GM23338 (cell line): ENCODE measurements at places on chromosomes 3 and 15. TPM values are rescaled to one million over a fixed set of nuclear protein-coding genes. Genes with fewer than 3 reads are reported as not detected.

DNA sequence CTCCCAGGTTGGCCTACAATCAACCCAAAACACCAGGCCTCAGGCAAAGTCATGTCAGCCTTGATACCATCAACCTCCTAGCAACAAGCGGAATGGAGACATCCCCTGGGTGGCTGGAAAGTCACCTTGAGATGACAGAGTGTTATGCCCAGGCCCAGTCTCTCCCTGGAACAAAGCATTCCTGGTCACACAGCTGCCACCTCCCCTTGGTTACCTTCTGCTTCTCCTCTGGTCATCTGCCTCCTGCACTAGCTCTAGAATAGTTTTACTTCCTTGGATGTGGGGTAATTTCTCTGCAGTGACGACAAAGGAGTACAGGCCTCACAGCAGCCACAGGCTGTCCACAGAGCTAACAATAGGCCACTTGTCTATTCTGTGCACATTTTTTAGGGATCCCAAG is 114.9 kb downstream of the RFTN1 start:
- DNase-seq: no peak

DNA sequence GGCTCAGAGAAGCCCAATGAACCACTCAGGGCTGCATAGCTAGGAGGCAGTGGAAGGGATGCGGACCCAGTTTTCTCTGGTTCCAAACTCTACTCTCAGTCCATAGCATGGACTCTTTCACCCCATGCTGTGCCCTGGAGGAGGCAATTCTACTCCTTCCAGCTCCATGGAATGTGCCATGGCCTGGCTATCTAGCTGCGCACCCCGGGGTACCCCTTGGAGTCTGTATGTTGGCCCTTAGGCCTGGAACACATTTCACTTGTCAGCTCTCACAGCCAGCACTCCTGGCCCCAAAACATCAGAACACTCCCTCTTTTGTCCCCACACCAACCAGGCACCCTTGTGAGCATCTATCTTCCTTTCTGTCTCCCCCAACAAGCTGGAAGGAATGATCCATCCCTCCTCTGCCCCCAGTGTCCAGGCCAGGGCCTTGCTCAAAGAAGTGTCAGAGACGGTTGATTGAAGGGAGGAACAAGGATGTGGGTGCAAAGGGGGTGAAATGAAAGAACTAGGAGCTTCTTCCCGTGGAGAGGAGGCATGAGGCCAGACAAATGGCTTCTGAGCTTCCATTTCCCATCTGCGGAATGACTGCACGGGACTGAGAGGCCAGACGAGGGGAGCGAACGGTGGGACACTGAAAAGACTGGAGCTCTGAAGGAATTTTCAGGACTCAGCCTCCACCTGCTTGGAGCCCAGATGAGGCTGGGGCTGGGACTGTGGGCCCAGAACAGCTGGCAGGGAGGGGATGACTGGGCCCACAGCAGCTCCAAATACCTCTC is 2.8 kb downstream of the PRSS50 start:
- DNase-seq: no peak

DNA sequence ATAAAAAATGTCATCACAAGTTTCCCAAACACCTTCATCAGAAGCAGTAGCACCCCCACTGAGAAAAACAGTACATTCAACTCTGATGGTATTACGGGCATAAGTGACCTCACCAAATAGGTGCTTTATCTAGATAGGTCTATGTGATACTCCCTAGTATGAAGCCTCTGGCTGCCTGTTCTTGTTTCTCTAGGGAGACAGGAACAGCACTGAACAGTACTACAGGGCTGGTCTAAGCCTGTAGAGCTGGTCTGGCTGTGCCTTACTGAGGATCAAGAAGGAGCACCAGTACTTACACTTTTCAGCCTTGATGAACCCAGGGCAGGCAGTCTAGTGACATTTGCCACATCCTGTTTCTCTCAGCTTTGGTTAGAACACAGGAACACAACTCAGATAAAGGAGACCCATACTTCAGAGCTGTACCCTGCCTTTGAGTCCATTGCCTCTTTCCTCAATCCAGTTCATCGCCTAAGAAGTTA is 35.9 kb downstream of the OXNAD1 start:
- no peak for DNase-seq

Gene ADCY5
- 10.2 and 10.3 TPM in 2 replicates for total RNA-seq

Gene PRR20G
- not detected in 2 replicates for total RNA-seq
